ENCODE measurements at places on chromosomes 7 and 10. TPM values are rescaled to one million over a fixed set of nuclear protein-coding genes. Genes with fewer than 3 reads are reported as not detected.

DNA sequence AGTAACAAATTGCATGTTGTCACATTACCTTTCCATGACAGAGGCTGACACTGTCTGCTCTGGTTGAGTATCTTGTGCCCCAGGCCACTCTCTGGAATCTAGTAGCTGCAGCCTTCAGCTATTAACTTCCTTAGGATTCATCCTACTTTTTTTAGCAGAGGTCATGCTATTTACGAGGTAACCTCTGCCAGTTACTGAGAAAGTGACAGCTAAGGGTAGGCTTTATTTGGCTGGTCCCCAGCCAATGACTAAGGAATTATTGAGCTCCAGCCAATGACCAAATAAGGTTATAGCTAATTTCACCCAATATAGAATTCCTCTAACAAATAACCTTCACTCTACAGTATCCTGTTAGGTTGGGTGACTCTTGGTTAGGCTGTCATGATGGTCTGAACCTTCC, 1361.7 kb downstream of the XPNPEP1 start:
- DNase-seq: no peak

GRCh38 chr10:77266242-77266641, 371.4 kb downstream of the KCNMA1 start:
- DNase-seq: no peak

DNA sequence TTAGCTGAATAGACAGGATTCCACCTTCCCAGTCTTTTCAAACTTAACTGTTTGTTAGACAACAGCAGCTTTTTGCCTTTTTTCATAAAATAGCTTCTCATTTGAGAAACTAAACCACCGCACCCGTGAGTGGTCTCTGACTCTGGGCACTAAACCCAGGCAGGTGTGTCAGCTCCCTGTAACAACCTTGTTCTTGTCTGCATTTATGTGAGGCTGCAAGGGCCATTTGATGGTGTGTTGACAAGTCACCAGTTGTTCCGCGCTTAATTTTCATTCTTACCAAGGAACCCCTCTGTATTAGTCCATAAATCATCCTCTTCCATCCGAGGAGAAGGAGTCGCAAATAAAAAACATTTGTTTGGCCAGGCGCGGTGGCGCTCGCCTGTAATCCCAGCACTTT, 1.5 kb downstream of the STOX1 start:
- no peak for DNase-seq

DNA sequence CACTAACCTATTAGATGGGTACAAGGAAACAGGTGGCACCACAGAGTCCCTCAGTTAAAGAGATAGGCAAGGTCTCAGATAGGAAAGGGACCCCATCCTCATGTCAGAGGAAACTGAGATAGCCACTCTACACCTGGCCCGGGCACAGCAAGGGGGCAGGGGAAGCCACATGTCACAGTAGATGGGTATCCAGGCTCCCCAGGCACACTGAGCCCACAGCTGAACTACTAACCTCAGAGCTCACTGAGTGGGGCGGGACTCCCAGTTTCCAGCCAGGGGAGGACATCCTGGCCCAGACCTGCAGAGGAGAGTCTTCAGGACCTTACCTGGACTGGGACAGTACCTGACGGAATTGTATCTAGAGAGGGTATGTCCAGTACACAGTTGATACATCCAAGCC, 3.7 kb upstream of the CDHR1 start:
- DNase-seq: no peak

DNA sequence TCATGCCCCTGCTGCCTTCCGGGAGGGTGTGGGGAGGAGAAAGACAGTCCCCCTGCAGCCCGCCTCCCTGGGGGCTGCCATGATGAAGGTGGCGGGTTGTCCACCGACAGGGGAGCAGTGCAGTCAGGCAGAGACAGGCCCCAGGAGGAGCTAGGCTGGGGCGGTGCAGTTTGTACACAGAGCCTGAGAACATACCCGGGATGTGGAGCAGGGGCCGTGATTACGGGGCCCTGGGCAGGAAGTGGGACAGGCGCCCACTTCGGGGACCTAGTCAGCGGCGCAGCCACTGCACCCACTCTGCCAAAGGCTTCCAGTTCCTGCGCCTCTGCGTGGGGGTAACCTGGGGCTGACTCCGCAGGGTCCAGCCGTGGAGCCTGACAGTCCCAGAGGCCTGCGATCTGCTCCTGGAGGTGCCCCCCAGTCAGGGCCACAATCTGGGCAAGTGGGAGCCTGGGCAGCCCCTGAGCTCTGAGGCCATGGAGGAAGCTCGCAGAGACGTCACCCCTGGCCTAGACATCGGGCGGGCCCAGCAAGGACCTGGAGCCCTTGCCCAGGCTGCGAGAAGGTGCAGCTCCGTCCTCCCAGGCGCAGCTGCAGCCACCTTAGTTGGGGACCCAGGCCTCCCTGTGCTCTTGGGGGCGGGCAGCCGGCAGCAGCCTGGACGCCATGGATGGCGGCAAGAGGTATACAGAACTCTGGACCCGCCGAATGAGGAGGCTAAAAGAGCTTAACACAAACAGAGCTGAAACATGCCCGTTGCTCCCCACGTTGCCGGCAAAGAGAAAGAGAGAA, 1356.8 kb downstream of the XPNPEP1 start:
- DNase-seq: no peak

DNA sequence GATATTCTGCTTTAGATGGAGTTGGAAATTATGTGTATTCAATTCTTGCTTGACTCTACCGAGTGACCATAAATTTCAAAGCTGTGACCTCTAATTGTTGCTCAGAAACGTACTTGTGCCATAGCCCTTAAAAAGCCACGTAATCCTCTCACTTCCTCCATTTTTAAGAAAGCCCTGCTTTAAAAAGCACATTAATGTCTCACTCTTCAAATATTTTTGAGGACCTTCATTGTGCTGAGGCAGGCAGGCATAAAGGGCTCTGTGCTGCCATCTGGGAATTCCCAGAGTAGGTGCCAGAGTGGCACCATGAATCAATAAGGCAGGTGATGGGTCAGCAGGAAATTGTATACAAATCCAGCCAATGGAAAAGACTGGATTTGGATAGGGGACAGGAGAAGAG, 97.7 kb upstream of the FAM204A start:
- DNase-seq: no peak

- DNase-seq: no peak
Measured at GRCh38 chr7:97801108-97801507, 69.2 kb downstream of the TAC1 start.

- no peak for DNase-seq
Measured at GRCh38 chr7:7704867-7705266, 13.5 kb downstream of the RPA3 start.

GRCh38 chr10:14345262-14345661, 14.5 kb upstream of the FRMD4A start:
- no peak for DNase-seq

DNA sequence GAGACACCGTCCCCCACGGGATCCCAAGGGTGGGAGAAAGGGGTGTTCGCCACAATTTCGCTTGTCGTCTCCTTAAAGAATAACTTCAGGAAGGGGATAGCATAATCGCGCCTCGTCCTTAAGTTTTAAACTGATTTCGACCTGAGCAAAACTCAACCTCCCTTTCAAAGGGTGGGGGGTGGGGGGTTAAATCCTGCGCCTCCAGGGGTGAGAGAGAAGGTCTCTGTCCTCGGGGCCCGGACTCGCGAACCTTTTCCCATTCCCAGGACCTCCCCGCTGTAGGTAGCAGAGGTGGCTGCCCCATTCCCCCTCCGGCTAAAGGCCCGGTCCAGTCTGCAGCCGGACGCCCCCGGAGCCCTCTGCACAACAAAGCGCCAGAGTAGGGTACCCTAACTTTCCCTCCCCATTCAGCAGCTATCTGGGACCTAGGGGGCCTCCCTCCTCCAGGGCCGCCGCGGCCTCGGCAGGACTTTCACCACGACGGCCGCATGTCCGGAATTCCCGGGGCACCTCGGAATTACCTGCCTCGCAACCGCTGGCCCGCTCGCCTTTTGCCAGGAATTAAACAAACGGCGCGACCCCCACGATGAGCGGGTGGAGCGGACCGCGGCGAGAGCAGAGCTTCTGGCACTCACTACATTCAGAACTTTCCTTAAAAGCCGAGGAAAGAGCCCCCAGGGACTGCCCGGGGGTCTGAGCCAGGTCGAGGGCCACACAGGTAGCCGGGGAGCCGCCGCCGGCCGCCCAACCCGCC, 1.7 kb downstream of the CDK6 start:
- peak; percentile 14 for DNase-seq

DNA sequence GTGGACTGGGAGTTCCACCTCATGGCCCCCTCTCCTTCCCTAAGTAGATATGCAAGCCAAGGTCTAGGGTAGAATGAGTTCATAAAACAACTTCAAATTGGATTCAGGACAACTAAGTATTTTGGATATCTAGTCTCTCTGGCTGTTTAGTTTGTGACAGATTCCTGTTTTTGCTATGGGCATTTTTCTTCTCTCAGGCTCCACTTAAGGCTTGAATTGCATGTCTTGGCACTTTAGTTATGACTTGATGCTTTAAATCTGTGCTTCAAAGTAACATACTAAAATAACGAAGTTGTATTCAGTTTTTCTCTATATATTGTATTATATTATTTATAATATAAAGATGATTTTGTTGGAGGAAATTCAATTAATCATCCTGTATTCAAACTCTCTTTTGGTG, 873.4 kb upstream of the MBL2 start:
- DNase-seq: no peak

DNA sequence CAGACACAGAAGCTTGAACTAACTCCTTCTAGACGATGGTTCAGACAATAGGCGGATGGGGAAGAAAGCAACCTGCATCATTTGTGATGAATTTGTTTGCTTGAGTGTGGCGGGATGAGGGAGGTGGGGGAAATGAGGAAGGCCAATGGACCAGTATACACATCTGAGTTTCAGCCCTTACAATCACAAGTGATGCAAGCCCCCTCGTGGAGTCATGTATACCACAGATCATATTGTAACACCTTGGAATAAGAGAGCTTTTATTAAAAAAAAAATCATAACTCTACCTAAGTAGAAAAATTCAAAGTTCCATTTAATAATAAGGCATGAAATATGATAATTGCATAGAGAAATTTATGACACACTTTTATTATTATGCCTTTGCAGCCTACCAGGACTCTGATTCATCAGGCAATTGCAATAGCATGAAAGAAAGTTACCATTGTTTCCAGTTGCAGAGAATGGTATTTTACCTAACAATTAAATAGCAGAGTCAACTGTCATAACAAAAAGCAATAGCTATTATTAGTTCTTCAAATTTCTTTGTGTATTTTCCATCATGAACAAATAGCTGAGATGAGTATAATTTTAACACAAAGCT, 230.2 kb upstream of the AKR1E2 start:
- DNase-seq: no peak

- no peak for DNase-seq
Measured at GRCh38 chr10:127450644-127451043, 98.5 kb upstream of the NPS start.

DNA sequence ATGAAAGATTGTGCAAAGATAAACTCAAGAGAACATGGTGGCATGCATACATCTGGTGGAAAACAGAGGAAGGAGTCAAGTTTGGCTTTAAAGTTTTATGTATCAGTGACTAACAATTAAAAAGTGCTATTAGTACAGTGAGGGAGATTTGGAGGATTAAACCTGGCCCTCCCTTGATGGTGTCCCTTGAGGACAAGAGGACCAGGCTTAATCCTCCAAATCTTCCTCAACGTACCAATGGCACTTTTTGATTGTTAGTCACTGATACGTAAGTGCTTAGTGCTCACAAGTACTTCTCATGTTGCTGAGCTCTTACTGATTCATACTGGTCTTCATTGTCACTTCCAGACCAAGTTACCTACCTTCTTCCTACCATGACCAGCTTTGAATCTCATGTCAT, 47.2 kb upstream of the SEMA3E start:
- DNase-seq: no peak

- DNase-seq: no peak
Measured at GRCh38 chr7:2776401-2776800, 67.7 kb downstream of the GNA12 start.

GRCh38 chr10:110042181-110042580, 34.4 kb downstream of the ADD3 start:
- DNase-seq: no peak

GRCh38 chr7:90560730-90561129, 35.4 kb upstream of the CDK14 start:
- DNase-seq: no peak

DNA sequence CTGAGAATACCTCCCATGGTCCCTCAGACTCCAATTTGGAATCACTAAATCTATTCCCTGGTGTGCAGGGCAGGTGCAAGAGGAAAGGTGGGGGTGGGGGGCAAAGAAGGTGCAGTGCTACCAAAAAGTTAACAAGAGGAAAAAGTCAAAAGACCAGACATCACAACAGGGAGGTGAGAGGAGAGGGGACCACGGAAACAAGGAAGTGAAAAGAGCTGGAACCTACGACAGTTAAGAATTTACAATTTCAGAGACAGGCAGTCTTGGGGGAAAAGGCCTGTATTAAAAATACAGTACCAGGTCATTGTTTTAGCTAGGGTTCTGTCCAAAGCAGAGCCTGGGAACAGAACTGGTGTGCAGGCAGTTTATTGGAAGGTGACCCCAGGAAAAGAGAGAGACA, 14.6 kb downstream of the ITGB1 start:
- no peak for DNase-seq

DNA sequence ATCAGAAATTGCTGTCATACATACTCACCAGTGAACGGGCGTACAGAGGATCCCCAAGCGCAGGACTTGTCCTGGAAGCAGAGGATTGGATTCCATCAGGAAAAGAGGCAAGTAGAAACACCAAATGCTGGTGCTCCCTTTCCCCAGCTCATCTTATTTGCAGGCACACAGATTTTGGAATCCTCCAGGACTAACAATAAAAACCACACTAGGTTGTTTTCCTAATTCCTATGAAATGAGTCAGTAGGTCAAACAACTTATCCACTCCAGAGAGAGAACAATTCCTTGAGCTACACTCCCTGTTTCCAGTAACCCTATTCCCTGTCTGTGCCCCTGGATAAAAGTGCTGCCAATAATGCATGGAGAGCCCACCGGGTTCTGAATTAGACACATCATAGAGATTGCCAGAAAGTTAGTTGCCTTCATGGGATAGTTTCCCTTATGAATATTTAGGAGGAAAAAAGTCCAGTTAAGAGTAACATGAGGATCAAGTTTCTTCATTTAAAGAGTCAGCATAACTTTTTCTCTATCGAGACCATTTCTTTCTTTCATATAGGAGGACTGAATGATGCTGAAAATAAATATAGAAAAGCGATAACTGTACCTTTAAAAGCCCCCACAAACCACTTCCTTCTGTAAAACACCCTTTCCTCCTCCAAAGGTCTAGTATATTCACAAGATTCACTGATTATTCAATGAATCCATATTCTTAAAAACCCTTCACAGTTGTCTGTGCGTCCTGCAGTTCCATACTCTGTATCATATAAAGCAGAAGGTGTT, 178.3 kb upstream of the KLF14 start:
- DNase-seq: no peak

The OR2A25 gene
- not detected for polyA plus RNA-seq

The CYP3A5 gene
- not detected for polyA plus RNA-seq

The C10orf105 gene
- polyA plus RNA-seq: 0.15 TPM
